NCI-H774 (cell line): ENCODE measurements at places on chromosomes 12 and 14.

GRCh38 chr14:54662491-54663133, 95.7 kb downstream of the SAMD4A start:
- no peak for DNase-seq

DNA sequence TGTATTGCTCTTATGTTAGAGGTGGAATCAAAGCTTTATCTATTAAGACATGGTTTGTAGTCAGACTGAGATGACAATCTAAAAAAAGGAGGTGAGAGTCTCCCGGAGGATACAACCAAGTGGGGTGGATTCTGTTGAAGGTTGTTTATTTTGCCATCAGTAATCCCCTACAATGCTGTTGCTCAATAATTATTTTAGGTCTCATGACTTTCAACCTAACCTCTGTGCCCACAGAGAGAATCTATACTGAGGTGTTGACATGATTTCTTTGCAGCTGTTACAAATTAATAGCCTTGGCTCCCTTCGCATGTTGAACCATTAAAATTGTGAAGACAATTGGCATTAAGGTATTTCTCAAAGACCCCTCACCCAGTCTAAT, 28.7 kb upstream of the FOS start:
- no peak for DNase-seq

DNA sequence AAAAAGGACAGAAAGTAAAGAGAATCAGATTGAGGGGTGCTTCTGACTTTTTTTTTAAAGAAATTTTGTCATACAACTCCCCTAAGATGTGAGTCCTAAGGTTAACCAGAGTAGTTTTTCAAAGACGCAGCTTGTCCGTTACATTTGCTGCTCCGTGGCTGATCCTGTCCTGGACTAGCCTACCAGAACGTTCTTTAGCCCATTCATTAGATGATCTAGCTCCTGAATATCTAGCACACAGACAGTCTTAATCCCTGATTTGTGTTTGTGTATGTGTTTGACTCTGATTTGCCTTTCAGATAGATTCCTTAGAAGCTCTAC, 60.3 kb downstream of the SAMD4A start:
- DNase-seq: no peak

DNA sequence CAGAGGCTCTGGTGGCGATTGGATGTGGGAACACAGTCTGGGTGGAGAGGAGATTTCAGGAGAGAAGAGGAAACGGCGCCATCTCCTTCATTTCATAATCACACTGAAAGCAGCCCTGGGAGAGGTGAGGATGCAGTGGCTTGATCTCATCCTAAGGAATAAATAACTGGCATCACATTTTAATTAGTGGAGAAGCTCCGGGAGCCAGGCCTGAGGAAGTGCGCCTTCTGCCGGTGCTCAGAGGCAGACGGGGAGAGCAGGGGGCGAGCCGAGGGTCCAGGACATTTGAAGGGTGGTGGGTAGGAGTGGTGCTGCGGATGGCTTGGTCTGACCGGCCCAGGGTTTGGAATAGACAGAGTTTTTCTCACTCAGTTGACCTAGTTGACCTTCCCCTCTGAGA, 265.0 kb downstream of the CACNA1C start:
- no peak for DNase-seq

GRCh38 chr14:54350203-54350602, 46.6 kb upstream of the CDKN3 start:
- no peak for DNase-seq

DNA sequence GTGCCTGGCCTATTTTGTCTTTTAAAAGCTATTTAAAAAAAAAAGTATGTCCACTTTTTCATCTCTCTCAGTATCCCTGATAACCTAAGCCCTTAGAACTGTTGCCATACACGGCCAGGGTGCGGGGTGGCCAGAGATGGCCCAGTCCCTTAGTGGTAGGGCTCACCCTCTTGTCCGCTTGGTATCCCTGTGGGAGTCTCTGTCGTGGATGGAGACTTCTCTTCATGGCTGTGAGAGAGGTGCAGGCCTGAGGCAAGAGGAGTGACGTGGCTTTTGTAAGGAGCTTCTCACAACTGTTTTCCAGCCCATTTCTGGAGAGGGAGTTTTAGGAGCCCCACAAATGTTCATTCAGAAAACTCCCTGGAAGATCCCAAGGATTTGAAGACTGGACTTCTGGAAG, 26.8 kb downstream of the XRCC3 start:
- DNase-seq: no peak
